ENCODE measurements at places on chromosomes 1 and 21.
A peak's percentile ranks its signal among the peaks of the same experiment; 100 is the strongest.

- DNase-seq = no peak
Observed at GRCh38 chr1:24416666-24417391, 1.2 kb downstream of the NIPAL3 start.

DNA sequence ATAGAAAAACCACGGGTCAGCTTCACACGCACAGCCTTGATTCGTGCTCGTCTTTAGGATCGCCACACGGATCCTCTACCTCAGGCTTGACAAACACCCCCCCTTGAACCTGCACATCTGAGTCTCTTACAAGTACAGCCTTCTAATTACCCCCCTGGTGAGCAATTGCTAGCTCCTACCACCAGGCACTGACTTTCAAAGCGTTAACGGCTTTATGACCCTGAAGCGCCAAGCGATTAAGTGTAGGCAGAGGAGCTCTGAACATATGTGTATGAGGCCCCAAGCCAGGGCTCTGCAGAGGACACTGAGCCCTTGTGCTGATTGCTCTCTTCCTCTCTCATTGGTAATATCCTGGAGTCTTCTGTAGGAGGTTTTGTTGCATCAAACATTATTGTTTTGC lies 55.7 kb upstream of the EPHA8 start:
- no peak for DNase-seq

DNA sequence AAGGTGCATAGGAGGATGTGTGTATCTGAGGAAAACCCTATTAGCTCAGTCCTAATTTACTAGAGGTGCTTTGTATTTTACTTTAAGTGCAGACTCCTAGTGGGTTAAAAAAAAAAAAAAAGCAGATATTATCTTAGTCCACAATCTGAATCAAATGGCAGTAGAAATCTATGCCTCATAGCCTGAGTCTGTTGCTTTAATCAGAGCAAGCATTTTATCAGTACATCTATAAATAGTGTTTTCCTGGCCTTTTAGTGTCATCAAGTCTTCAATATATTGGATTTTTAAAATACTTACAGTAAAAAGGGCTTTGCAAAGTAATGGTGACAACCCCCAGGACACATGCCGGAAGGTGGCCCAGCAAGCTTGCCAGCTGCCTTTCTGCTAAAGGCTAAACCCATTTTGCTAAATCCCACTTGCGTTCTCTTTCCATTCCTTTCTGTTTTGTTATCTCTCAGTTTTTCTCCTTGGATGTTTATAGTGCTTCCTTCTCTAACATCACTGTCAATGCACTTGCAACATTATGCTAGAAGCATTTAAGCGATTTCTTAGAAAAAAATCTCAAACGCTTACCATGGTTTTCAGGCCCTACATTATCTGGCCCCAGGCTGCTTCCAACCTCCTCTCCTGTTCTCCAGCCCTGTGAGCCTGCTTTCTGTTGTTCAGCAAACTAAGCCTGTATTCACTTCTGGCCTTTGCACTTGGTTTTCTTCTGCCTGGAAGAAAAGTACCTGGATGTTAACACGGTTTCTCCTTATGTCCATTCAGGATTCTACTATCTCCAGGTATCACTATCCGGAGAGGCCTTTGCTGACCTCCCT lies 206.3 kb downstream of the PDE4B start:
- DNase-seq = no peak

DNA sequence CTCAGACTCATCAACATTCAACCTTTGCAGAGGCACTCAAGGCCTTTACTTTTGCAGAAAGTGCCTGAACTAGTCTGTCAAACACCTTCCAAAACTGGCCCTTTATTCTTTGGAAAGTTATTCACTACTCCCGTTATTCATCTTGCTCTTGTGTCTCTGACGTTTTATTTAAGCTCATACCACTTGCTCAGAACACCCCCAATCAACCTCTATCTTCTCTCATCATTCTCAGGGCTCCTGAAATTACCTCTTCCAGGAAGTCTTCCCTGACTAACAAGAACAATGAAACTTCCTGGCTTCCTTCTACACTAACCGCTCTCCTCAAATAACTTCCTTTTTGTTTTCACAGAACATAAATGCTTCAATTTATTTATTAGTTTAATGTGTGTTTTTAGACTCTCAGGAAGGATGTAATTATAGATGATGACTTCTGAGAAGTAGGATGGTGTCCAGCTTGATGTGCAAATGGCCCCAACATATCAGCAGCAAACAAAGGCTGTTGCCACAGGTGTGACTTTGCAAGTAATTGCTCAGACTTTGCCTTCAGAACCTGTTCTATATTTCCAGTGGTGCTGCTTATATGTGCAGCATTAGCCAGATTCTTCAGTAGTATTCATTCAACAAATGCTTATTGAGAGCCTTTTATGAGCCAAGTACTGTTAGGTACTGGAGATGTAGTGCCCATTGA lies 22.8 kb upstream of the BATF3 start:
- DNase-seq = no peak

- no peak for DNase-seq
Observed at GRCh38 chr1:150780510-150780909, 14.9 kb upstream of the CTSS start.

DNA sequence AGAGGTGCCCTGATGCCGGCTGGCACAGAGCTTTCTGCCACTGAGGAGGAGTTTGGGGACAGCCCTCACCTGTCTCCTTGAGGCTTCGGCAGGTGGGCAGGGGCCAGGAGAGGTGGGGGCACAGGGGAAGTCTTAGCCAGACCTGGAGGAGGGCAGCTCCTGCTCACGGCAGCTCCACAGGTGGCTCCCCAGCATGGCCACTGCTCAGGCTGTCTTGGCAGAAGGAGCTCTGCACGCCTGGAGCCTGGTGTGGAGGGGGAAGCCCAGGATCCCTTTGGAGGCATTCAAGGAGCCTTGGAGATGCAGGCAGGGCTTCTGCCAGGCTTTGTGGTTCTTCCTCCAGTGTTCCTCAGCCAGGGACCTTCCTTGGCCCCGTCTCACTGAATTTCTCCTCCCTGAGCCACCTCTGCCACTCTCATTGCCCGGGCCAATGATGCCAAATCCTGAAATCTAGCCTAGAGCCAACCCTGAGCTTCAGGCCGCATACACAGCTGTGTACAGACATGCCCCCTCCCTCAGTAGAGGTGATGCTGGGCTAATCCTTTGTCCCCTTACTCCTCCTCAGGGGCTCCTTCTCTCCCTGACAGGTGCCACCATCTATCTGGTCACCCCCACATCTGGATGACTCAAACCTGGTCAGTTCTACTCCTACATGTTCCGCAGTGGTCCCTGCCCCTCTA lies 251.8 kb upstream of the VAMP3 start:
- DNase-seq = no peak

DNA sequence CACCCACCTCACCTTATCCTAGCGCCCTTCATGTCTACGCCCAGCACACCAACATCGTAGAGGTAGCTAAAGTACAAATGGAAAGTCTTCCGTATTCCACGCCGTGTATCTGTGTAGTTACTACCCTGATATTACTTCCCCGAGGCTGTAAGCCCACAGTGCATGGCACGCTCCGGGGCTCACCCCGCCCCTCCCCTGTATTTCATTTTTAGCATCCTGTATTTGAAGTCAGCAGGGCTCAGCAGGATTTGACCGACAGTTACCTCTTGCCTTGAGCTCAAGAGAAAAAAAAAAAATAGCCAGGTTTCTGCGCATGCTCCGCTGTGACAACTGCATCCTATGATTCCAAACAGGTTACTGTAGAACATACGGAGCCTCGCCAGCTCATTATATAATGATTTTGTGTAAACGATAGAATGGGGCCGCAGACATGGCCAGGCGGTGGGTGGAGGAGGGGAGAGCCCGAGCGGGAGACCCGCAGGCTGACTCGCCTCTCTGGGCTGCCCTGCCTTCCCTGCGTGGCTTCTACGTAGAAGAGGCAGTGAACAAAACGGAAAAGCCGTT lies 1.3 kb downstream of the ABCG1 start:
- DNase-seq = peak; percentile 28

Measured in stimulated activated CD8-positive, alpha-beta memory T cell treated with anti-CD3 and anti-CD28 coated beads, Interleukin-2, amount 100 ng/mL, for 48 hours (primary cell).